A673 (cell line): ENCODE measurements at places on chromosomes 13 and 19.

DNA sequence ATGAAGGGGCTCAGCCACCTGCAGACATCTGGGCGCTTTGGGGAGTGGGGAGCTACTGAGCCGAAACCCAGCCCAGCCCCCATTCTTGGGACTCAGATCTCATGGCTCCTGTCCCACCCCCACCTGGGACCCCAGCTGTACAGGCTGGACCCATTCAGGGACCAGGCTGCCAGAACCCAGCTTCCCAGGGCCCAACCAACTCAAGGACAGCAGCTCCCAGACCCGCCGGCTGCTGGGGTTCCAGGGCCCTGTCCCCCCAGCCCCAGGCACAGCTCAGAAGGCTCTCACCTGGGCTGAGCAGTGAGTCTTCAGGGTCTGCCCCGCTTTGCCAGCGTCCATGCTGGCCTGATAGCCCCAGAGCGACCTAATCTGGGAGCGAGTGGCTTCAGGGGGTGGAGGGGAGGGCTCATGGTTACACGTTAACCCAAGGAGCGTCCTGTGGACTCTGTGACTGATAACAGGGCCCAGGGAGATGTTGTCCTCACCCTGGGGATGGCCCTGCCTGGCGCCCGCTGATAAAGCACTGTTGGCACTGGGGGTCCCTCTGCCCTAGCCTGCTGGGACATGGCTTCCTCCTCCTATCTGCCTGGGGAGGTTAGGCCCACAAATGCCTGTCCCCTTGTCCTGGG, at the start of gene TMEM86B:
TSS of gene TMEM86B (minus strand) at position 361 of the 629 bp plus-strand sequence. CDS start at position 339, 22 bp downstream.
- no peak for DNase-seq

- no peak for DNase-seq
Observed at GRCh38 chr19:28960586-28960985, 252.4 kb downstream of the UQCRFS1 start.

GRCh38 chr19:8680676-8681344, 17.8 kb downstream of the ACTL9 start:
- DNase-seq = no peak

DNA sequence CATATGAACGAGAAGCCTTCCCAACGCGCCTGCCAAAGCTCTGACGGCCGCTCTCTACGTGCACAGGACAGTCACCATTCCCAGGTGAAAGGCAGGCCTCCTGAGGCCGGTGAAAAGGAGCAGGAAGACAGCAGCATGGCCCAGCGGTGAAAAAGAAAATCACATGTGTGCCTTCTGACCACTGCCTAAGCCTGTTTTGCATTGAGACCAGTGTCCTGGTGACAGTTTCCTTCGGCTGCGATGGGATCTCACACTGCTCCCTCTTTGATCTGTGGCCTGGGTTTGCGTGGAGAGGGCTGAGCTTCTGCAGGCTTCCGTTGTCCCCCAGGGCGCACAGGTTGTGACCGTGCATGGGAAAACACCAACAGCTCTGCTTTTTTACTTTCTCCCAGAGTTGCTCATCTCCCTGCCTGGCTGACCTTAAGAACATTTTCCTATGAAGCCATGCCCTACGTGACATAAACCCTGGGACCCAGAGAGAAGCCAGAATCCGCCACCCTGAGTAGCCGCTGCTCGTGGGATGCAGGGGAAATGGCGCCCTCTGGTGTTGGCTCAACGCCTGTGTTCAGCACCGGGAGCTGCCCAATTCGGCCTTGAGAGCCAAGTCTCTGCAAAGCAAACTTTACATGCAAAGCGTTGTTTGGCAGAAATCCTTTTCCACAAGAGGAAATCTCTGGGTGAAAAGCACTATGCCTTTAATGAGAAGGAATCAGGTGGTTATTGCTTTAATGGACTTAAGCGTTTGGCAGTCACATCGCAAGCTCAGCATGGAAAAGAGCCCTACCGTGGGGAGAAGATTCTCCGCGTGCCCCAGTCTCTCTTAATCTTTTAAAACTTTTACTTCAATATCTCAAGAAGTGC, 112.2 kb upstream of the GPR12 start:
- DNase-seq = peak; percentile 58

- DNase-seq = no peak
Observed at GRCh38 chr19:8463365-8463764, 18.6 kb downstream of the HNRNPM start.

DNA sequence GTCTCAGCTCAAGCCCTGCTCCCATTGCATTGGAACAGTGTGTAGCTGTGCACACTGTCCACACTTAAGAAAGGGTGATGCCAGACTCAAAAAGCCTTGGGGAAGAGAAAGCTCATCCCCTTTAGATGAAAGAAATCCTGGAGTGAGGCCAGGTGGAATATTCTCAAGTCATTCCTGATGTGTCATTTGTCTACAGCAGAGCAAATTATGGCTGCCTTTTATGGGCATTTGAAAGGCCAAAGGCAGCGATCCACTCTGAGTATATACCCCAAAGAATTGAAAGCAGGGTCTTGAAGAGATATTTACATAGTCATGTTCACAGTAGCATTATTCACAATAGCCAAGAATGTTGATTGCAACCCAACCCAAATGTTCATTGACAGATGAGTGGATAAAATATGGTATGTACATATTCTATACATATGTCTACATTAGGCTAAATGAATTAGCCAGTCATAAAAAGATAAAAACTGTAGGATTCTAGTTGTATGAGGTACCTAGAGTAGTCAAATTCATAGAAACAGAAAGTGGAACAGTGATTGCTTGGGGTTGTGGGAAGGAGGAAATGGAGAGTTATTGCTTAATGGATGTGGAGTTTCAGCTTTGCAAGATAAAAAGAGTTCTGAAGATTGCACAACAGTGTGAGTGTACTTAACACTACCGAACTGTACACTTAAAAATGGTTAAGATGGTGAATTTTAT, 214.9 kb downstream of the KCNRG start:
- peak; percentile 21 for DNase-seq

DNA sequence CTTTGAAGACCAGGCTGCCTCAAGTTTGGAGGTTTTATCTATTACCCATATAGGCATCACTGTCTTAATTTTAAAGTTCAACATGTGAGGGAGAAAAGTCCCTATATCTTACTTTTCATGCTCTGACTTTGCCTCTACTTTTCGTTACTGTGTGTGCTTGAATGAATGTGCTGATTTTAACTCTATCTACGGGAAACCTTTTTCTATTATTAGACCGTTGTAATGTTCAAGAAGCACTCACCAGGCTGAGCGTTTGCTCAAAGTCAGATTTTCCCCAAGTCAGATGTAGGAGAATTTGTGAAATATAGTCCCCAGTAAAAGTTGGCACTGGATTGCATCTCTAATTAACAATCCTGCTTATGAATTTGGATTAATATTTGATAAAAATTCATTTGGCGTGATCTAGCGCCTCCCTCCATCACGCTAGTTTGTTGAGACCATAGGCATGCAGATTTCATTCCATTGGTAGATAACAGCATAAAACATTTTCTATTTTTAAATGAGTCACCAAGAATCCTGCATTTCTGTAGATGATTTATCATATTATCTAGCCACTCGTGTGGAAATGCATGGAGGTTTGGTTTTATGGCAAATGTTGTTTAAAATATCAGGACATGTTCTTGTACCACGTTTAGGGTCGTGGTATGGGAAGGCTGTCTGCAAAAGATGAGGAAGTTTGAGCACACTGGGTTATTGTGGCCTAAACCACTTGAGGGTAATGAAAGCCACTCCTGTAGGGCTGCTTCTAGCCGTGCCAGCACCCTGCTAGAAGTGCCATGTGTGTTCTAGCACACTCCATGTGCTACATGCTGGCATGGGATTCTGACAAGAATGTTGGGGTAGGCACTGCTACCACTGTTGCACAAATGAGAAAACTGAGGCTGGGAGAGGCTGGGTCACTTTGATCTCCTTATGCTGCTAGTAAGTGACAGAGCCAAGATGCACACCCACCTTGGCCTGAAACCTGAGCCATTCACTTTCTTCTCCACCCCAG, 179.4 kb downstream of the FGF9 start:
- DNase-seq = no peak

DNA sequence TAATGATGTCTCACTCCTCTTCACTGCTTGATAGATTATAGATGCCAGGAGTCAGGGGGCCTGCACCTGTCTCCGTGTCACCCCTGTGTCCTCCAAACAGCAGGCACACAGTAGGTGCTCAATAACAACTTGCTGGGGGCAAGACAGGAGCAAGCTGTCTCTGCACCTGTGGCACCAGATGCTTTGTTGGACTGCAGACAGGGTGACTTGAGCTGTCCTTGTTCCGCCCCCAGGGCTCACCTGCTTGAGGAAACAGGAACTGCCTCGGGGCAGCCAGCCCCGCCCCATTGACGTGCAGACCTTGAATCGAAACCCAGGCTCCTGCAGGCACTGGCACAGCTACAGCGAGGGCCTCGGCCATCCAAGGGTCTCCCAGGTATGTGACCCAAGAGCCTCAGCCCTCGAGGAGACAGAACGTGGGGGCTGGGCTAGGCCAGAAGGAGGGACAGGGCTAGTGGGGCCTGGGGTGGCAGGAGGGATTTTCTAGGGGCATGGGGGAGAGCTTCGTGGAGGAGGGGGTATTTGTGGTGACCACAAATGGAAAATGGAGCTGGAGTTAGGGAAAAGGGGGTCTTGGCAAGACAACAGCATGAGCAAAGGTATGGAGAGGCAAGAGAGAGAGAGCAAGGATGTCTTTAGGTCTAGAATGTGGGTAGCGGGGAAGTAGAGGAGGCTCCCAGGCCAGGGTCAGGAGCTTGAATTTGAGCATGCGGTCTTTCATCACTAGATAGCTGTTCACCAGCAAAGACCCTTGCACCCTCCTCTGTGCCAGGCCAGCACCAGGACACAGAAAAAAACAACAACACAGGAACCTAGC, at the start of gene HSH2D:
TSS of gene HSH2D (plus strand) at position 287 of the 817 bp plus-strand sequence. CDS start 5,066 bp downstream, outside the sequence.
- DNase-seq = no peak

DNA sequence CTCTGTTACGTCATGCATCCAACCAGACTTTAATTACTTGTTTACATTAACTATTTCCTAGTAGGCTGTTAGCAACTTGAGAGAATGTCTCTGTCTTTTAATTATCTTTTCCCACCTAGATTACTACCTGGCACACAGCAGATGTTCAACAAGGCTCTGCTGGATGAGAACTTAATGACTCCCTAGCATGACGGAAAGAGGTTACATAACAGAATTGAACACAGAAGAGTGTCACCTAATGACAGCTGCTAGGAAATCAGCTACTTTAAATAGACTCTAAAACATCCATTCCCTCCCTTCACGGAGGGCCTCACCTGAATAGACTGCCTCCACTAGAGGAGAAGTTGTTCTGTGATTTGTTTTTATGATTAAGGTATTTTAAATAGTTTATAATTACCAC, 110.8 kb downstream of the TEX29 start:
- DNase-seq = no peak

GRCh38 chr19:14496834-14497227, 904 bp upstream of the GIPC1 start:
- no peak for DNase-seq

DNA sequence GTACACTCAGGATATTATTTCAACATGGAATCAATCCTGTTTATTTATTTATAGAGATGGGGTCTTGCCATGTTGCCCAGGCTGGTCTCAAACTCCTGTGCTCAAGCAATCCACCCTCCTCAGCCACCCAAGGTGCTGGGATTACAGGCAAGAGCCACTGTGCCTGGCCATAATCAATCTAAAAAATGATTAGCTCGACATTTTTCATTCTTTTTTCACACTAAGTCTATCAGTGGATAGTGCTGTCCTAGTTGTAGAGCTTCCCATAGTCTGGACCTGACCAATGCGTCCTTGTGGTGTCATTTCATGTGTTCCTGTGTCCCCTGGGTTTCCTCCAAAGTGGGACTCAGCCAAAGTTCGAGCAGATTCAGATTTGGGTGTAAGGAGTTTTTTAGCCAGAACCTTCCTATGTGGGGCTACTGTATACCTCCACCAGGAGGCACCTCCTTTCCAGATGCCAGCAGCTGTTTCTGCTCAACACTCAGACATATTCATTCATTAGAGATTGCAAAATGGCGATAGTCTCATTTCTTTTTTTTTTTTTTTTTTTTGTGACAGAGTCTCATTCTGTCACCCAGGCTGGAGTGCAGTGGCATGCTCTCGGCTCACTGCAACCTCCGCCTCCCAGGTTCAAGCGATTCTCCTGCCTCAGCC, 61.1 kb downstream of the MAP4K1 start:
- peak; percentile 32 for DNase-seq
